CD8-positive, alpha-beta memory T cell (primary cell): ENCODE measurements at places on chromosomes 6 and 20.

GRCh38 chr20:9179867-9180266 is 111.0 kb downstream of the PLCB4 start:
- DNase-seq, result no peak

- no peak for DNase-seq
Observed at GRCh38 chr6:13733178-13733887, 21.7 kb upstream of the RANBP9 start.

GRCh38 chr20:35592339-35592974 is 23.2 kb upstream of the SPAG4 start:
- DNase-seq, result no peak

GRCh38 chr6:164854526-164854925 is 454.9 kb downstream of the C6orf118 start:
- DNase-seq, result no peak

DNA sequence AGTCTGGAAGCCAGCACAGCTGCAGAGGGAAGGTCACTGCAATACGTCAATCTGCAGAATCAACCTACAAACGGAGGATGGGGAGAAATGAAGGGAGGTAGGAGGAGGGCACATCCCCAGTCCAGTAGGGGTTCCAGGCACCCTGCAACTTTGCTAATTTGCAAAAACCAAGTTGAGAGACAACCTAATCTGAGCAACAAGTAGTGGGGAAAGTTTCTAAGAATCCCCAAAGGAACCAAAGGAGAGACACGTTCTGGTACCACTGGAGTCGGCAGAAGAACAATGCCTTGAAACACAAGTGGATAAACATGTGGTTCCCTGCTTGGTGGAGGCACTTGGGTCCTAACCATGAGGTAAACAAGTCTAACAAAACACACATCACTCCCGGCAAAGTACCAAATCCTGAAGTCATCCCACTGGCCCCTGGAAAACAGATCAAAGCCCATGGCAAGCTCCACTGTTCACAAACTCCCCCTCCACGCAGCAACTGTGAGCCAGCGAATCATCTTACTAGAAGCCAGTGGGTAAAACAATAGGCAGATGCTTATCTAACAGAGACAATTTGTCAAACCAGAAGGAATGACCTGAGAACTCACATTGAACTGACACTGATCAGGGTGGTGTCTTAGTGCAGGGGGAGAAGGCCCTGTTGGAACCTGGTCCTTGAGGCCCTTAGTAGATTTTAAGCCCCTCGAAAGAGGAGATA is 4.7 kb downstream of the MRPS18A start:
- DNase-seq, result no peak

GRCh38 chr6:100962466-100962865 is 81.3 kb upstream of the ASCC3 start:
- DNase-seq, result no peak

DNA sequence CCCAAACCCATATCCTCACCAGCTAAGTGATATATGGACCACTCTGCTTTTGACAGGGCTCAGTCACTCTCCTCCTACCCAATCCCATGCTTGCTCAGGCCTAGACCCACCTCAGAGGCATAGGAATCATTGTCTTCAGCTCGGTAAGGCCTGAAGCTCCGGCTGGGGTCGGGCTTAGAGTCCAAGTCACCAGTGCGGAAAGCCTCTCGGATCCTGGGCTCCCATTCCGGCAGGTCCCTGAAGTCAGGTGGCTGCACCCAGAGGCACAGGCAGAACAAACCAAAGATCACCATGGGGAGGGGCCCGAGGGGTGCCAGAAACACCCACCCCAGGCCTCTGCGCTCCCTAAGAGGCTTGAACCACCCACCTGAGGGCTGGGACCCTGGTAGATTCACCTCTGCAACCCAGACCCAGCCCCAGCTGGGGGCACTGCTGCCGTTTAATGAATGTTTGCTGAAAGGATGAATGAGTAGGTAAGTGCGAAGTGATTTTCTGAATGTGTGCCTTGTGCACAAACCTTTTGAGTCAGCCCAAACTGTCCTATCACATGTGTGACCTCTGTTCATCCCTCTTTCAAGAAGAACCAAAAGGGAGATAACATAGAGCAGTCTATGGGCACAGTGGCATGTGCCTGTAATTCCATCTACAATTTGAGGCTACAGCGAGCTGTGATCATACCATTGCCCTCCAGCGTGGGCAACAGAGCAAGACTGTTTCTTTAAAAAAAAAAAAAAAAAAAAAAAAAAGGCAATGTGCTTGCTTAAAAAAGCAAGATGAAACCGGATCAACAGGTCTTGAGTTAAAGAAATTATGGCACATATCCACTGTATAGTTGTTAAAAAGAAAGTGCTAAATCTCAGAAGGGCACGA is 39.3 kb upstream of the DSN1 start:
- DNase-seq, result no peak

GRCh38 chr6:158061709-158062461 is 80.2 kb downstream of the SYNJ2 start:
- DNase-seq, result peak; percentile 30

- DNase-seq, result no peak
Observed at GRCh38 chr6:37020381-37020780, 14.9 kb downstream of the FGD2 start.

DNA sequence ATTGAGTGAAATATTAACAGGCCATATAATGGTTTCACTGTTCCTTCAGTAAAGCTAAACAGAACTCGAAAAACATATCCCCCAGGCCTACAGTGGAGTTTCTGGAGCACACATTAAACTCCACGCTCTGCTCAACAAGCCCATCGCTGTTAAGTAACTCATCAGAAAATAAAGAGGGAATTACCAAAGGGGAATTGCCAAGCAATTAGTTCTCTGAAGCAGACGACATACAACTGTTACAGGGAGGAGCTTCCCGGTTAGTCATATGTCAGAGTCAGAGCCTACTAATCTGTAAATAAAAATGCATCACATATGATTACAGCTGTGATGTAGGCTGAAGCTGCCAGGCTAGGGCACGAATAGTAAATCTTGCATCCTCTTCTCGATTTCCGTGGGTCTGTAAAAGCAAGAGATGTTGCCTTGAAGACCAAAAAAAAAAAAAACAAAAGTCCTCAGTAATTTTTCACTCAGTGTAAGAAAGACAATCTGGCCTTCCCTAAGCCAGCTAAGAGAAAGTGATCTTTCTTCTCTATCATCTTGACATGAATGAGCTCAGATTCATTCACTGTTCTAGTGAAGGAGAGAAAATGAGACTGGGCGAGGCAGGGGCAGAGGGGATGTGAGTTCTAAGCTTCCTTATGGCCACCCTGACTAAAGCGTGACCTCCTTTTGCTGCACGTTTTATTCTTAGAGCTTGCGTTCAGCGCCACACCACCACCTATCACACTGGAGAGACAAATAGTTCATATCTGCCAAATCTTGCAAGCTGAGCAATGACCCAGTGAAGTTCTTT is 13.8 kb downstream of the ATXN1 start:
- DNase-seq, result no peak
